ENCODE measurements at places on chromosomes 1 and 21.

DNA sequence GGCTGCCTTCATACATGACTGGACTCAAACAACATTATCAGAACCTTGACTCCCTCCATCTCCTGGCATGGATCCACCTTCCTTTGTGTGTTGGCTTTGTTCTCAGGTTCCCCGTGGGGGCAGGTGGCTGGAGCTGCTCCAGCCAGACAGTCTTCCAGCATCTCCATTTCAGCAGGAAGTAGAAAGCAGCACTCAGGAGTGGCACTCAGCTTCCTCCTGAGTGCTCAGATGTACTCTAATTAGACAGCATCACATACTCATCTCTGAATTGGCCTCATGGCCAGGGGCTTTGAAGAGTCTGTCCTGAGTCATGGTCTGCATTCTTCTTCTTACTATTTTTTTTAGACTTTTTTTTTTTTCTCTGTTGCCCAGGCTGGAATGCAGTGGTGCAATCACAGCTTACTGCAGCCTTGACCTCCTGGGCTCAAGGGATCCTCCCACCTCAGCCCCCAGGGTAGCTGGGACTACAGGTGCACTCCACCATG, 27.9 kb downstream of the OVAAL start:
- no peak for DNase-seq

GRCh38 chr1:59057211-59057694, 239.6 kb upstream of the FGGY start:
- no peak for DNase-seq

- DNase-seq, result no peak
Observed at GRCh38 chr21:26736449-26736848, 108.8 kb downstream of the ADAMTS1 start.

GRCh38 chr21:26837539-26837938, 7.7 kb downstream of the ADAMTS1 start:
- DNase-seq, result no peak

DNA sequence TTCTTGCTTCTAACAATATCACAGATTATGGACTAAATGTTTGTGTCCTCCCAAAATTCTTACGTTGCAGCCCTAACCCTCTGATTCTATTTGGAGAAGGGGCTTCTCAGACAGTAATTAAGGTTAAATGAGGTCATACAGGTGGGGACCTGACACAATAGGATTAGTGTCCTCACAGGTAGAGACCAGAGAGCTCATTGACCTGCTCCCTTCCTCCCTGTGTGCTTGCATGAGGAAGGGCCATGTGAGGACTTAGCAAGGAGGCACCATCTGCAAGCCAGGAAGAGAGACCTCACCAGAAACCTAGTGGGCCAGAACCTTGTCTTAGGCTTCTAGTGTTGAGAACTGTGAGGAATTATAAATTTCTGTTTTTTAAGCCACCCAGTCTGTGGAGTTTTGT, 322.6 kb downstream of the SMYD3 start:
- no peak for DNase-seq

DNA sequence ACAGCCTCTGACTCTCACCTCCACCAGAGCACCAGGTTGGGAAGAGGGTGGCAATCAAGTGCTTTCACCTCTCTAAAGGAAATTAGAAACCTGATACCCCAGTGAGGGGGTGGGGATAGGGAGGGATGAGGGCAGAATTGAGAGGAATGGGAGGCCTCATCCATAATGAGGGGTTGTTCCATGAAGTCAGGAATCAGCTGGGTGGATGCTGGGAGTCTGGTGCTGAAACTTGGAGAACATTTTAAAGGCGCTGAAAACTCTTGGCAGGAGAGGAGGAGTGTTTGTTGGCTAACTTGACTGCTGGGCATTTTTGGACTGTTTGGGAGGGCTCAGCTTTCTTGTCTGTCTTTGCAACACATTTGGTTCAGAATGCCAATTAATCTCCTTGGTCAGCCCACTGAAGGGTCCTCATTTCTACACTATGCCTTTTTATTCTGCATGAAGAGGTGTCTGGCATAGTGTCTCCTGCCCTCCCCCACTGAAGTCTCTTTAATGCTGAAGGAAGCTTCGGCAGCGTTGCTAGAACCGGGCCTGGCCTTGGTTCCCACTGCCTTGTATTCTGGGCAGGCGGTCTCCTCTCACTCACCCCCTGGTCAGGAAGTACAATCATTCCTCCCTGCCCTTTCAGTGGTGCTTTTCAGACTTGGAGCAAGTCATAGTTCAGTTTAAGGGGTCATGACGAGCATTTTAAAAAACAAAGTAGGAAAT, 2.2 kb downstream of the PHGDH start:
- no peak for DNase-seq

GRCh38 chr1:15207829-15208429, 39.1 kb upstream of the FHAD1 start:
- DNase-seq, result no peak

GRCh38 chr1:115112496-115113375, 23.4 kb upstream of the TSPAN2 start:
- DNase-seq, result peak; percentile 55

DNA sequence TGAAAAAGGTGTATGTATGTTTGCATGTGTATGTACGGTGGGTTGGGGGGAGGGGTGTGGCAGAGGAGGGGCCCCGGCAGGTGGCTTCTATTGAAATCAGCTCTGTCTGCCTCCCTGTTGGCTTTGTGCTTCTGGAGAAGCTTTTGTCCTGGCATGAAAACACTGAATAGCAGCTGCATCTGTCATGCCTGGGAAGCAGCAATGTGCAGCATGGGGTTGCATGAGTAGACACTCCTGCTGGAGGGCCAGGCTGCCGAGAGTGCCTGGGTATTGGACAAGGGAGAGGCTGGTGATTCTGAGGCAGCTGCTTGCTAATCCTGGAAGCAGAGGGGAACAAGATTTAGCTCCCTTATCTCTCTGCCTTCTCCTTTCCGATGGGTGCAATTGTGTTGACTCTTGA, 20.5 kb downstream of the MAPKAPK2 start:
- no peak for DNase-seq

DNA sequence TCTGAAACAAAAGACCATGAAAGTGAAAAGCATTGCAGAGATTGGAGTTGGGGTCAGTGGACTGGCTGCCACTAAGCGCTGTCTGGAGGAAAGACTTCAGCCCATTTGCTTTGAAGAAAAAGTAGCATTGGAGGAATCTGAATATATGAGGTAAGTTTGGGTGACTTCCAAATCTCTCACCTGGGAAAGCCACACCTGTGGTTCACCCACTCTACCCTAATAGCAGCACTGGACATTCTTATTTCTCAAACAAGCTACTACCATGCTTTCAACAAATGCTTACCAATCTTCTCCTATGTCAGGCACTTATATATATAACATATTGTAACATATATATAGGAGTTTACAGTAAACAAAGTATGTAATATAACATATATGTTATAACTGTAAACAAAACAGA, 76.0 kb upstream of the POGK start:
- DNase-seq, result no peak

- DNase-seq, result no peak
Observed at GRCh38 chr21:20259031-20259867, 739.0 kb upstream of the NCAM2 start.

- DNase-seq, result no peak
Observed at GRCh38 chr1:213008564-213008963, 7.1 kb downstream of the ANGEL2 start.

GRCh38 chr1:76554283-76554682, 313.0 kb upstream of the ST6GALNAC5 start:
- DNase-seq, result no peak

GRCh38 chr1:198529414-198529813, 11.1 kb downstream of the ATP6V1G3 start:
- no peak for DNase-seq

- no peak for DNase-seq
Observed at GRCh38 chr1:166197597-166197996, 30.8 kb upstream of the FAM78B start.

Data from stimulated activated naive CD8-positive, alpha-beta T cell treated with anti-CD3 and anti-CD28 coated beads, Interleukin-15, Interleukin-2, amounts not matched to agents 100 U/mL and 50 U/mL, for 24 hours (primary cell).